ENCODE measurements at places on chromosomes 11 and 22. TPM values are rescaled to one million over a fixed set of nuclear protein-coding genes. Genes with fewer than 3 reads are reported as not detected.

HEPN1 gene
- not detected for total RNA-seq

PHETA2 gene
- 0.27 TPM for total RNA-seq

DNAJB7 gene
- total RNA-seq = not detected

SPTBN2 gene
- 46.9 TPM for total RNA-seq

BEST1 gene
- total RNA-seq = 3.2 TPM

OSM gene
- not detected for total RNA-seq

HORMAD2 gene
- total RNA-seq = not detected

CNTN5 gene
- total RNA-seq = not detected

ZBTB44 gene
- 28.5 TPM for total RNA-seq

VWA5A gene
- 7.9 TPM for total RNA-seq
